ENCODE measurements at places on chromosomes 3 and 15. TPM values are rescaled to one million over a fixed set of nuclear protein-coding genes. Genes with fewer than 3 reads are reported as not detected.
A peak's percentile ranks its signal among the peaks of the same experiment; 100 is the strongest.

The DAZL gene
- total RNA-seq, result not detected

The GOLGA8T gene
- not detected for total RNA-seq

The RTP1 gene
- total RNA-seq, result not detected

The LRRIQ4 gene
- total RNA-seq, result not detected

The LRRC3B gene
- total RNA-seq, result not detected

The CACNA2D2 gene
- total RNA-seq, result 8.7 TPM

GRCh38 chr15:91866371-91866905 is 12.9 kb downstream of the SLCO3A1 start:
- no peak for DNase-seq

GRCh38 chr3:186909078-186909853 is 21.1 kb upstream of the ST6GAL1 start:
- peak; percentile 77 for DNase-seq

DNA sequence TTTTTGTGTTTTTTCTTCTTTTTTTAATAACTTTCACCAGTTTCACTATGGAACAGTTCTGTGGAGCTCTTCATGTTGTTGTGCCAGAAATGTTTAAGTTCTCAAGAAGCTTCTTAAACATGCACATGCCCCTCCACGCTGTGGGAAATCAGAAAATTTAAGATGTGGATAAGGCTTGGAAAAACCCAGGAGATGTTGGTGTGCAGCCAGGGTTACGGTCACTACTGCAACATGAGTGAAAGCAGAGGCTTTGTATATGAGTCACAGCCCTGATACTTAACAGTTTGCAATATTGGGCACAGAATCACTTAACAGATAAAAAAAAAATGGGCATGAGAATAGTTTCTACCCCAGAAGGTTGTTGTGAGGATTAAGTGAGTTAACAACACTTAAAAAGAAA is 399.9 kb downstream of the LRTM1 start:
- no peak for DNase-seq

DNA sequence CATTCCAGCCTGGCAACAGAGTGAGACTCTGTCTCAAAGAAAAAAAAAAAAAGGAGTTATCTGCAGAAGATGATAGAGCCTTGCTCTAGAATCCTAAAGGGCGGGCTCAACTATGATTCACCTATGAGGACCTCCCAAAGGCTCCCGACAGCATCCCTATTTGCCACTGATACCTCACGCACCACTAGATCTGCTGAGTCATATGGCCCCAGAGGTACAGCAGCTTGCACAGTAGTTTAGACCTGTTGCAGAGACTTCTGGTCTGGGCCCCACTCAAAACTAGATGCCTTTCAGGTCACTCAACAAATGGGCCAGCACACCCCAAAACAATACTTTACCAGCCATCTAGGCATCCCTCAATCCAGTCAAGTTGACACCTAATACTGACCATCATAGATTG is 38.1 kb upstream of the PTX3 start:
- DNase-seq, result no peak

- DNase-seq, result no peak
These were observed 57.2 kb downstream of the CBLB start for GRCh38 chr3:105811518-105812193.

GRCh38 chr3:167160781-167161180 is 219.3 kb downstream of the ZBBX start:
- DNase-seq, result no peak

DNA sequence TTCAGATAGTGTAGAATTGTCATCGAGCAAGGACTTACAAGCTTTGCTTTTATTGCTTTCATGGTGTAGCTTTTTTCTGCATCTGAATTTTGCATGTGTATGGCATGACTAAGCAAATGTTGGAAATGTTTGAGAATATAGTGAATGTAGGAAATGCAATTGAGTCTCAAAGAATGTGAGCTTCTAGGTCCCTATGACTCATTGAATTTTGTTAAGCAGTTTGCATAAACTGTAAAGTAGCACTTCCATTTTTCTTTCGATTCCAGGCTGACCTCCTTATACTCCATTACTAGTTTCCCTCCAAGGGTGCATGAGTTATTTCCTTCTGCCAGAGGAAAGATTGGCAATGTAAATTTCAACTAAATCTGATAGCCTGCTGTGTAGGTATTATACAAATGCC is 619.2 kb downstream of the DIPK2A start:
- no peak for DNase-seq

- no peak for DNase-seq
These were observed 4.1 kb downstream of the FBN1 start for GRCh38 chr15:48641416-48641815.

GRCh38 chr15:87873516-87873915 is 383.0 kb downstream of the NTRK3 start:
- DNase-seq, result no peak

DNA sequence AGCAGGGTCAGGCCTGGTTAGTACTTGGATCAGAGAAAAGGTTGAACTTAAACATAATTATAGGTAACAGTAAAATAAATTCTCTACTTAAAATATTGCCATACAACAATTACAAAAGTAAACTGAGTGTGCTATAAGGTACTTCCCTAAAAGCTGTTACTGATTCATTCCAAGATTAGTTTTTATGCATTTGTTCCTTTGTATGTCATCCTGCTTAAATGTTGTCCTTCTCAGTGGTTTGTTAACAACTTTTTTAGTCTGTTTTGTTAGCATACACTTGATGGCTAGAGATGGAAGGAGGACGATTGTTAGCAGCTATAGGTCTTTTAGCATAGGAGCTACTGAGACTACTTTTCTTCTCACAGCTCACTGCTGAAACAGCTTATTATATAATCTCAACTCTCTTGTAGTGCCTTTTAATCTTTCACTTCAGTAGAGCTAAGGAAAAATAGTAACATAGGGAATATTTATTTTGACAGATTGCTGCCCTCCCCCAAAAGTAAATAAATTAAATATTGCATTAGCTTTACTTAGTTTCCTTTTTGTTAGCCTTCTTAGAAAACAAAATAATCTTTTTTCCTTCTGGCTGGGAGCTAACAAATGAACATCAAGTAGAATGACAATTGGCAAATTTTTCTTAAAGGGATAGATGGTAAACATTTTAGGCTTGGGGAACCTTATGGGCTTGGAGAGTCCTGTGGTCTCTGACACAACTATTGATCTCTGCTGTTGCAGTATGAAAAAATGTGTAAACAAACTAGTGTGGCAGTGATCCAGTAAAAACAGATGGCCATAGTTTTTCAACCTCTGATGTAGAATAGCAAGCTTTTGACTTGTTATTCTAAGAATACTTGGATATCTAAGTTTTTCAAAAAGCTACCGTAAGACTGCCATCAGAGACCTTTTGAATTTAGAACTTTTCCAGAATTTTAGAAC is 39.5 kb downstream of the USP8 start:
- DNase-seq, result no peak

Data from CD8-positive, alpha-beta T cell (primary cell).